ENCODE measurements at places on chromosomes 6 and 20.

GRCh38 chr6:148169706-148170105 lies 172.9 kb upstream of the SASH1 start:
- no peak for DNase-seq

- DNase-seq = no peak
Measured at GRCh38 chr20:63552481-63553249, 1.3 kb upstream of the FNDC11 start.

DNA sequence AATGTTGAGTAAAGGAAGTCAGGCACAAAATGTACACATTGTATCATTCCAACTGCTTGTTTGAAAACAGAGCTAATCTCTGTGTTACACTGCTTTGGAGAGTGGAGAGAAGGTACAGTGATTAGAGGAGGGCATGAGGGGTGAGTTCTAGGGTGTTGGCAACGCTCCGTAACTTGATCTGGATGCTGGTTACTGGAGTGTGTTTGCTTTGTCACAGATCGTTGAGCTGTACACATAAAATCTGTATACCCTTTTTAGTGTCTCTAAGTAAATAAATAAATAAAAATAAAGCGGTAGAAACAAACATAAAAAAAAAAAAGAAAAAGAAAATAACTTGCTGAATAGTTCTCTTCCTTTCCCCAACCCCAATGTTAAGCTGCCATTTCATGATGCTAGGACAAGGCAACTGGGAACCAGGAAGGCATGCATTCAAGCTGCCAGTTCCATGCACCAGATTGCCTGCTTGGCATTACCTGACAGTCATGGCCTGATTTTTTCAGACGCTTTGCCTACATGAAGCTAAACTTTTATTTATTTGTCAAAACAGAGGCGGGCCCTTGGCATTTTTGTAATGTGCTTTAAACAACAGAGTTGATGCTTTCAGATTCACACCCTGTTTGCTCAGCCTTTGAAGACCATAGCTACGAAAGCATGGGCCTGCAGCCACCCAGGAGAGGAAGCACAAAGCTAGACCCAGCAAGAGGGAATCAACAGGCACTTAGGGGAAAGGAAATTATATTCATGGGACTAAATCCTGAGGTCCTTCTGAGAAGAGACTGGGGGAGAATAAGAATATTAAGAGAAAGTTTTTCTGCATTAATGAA lies 21.2 kb downstream of the TNFRSF21 start:
- DNase-seq = no peak

GRCh38 chr6:125658136-125658535 lies 91.3 kb upstream of the HEY2 start:
- DNase-seq = no peak

DNA sequence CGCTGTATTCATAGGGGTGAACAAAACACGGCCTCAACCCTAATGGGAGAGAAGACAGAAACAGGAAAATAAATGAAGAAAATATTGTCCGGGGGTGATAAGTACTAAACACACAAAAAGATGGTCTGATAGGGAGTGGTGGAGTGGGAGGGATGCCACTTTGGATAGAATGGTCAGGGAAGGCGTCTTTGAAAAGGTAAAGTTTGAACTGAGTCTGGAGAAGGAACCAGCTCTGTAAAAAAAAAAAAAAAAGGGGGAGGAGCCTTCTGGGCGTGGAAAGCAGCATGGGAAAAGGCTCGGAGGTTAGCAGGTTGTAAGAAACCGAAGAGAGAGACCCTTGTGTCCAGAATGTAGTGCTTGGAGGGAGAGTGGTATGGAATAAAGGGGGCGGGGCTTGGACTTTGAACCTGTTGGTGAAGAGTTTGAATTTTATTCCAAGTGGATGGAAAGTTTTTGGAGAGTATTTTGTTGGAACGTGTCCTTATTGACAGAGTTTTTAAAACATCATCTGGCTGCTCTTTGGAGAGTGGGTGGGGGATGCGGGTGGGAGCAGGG lies 1.8 kb downstream of the CHMP4B start:
- no peak for DNase-seq

- DNase-seq = no peak
Measured at GRCh38 chr6:85130743-85131142, 319.1 kb upstream of the NT5E start.

DNA sequence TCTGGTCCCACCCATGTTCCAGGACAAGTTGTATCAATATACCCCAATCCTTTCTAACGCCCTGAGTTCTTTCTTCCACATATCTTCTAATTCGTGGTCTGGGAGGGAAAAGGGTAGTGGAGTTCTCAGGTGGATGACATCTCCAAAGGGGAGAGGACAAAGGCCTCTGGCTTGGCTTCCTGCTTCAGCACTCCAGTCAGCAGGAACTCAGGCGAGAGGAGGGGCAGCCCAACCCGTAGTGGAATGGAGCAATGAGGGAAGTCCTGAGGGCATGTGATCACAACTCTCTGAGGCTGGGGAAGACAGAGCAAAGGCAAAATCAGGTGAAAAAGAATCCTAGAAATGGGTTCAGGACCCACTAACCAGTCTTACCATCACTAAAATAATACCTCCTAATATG lies 9.6 kb upstream of the NRM start:
- no peak for DNase-seq

GRCh38 chr6:167570460-167571400 lies 245.8 kb downstream of the TTLL2 start:
- no peak for DNase-seq

GRCh38 chr20:8798505-8798904 lies 270.4 kb upstream of the PLCB4 start:
- no peak for DNase-seq

DNA sequence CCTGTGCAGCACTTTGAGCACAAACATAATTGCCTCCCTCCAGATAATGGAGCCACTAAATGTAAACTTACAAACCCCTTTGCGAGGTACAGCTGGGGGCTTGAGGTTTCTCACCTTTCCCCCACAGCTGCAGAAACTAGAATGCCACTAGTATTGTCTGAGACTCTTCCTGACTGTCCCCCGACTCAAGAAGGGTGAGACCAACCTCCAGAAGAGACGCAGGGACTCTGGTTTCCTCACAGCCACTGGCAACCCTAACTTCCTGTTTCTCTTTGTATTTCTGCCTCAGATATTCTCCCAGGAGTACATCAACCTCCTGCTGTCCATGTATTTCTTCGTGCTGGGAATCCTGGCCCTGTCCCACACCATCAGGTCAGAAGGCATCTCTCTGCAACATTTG lies 23.6 kb downstream of the HM13 start:
- DNase-seq = no peak

DNA sequence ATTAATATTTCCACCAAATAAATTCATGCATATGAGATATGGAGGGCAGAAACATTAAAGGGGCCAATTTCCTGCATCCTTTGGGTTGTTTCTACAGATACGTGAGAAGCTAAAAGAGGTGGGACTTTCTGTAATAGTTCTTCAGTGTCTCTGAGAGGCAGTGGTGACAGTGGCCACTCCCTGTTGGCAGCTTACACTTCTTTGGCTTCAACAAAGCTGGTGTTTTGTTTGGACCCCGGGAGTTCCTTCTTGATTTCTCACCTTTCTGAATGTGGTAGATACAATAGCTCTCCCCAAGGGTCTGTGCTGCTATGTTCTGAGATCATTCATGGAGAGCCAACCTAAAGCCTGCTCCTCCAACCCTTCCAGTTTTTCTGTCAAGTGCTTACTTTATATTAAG lies 7.8 kb downstream of the PLCB1 start:
- DNase-seq = no peak

DNA sequence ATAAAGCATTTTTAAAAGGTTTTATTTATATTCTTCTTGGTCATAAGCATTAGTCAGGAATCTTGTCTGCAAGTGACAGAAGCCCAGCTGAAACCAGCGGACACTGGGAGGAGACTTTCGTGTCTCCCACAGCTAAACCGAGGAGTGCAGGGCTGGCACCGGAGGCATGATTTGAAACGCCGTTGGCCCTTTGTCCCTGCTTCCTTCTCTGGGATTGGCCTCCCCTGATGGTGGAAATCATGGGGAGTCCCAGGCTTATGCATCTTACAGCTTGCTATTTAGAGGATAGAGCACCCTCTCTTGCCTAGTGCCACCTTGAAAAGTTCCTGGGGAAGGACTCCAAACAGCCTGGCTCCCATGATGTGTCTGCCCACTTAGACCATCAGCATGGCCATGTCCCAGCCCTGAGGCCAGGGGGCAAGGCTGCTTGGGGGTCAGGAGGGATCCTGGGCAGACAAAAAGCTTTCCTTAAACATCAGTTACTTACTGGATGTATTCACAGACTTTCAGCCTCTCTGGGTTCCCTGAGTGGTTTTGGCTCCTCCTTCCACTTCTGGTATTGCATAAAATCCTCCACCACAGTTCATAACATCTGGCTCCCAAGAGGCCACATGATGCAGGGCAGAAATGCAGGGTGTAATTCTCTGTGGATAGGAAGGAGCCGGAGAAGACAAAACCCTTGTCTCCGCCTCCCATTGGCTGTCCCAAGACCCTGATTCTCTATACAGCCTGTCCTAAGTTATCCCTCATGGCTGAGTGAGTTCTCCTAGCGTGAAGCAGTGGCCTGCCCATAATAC lies 49.3 kb upstream of the INSM1 start:
- DNase-seq = no peak

DNA sequence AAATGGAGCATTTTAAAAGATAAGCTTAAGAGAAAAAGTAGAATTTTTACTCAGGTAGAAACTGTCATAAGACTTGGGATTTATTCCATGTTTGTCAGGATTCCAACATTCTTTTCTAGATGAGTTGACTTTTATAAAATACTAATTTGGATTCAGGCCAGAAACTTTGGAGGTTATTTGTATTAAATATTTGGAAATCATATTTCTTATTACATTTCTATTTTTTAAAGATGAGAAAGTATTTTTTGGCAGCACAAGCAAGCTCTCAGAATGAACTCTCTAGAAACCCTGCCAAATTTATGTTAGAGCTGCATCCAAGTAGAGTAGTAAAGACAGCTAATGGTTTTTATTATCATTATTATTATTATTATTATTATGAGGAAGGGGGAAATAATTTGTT lies 1014.9 kb upstream of the GJE1 start:
- DNase-seq = no peak

All from fibroblast of skin of left biceps (primary cell).